GM18507 (cell line): ENCODE measurements at places on chromosomes 1 and 21.

DNA sequence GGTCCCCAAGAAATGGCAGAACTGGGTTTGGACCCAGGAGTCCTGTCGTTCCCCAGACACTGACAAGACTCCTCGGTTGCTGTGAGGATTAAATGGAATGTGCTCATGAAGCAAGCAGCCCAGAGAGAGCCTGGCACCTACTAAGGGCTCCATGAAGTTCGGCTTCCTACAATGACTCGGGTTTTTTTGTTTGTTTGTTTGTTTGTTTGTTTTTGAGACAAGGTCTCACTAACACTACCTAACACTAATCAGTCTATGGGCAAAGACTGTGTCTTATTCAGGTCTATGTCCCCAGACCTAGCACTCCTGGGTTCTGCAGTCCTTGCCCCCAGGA is 3.4 kb upstream of the LACTBL1 start:
- no peak for DNase-seq

- no peak for DNase-seq
These were observed 6.1 kb upstream of the SAMD11 start for GRCh38 chr1:917466-918091.

DNA sequence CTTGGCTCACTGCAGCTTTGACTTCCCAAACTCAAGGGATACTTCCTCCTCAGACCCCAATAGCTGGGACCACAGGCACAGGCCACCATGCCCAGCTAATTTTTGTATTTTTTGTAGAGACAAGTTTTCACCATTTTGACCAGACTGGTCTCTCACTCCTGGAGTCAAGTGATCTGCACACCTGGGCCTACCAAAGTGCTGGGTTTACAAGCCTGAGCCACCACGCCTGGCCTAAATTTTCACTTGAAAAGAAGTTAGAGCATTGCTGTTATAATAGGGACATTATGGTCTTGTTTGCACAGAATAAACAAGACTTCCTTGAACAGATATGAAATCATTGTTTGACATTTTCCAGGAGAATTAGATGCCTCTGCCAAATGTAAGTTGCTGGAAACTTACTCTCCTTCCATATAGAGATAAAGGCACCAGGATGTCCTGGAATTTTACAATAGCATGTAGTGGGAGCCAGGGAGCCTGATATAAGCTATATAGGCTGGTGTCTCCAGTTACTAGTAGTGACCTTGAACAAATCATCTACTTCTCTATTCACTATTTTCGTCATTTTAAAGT is 16.9 kb downstream of the SLC35A3 start:
- DNase-seq = no peak

DNA sequence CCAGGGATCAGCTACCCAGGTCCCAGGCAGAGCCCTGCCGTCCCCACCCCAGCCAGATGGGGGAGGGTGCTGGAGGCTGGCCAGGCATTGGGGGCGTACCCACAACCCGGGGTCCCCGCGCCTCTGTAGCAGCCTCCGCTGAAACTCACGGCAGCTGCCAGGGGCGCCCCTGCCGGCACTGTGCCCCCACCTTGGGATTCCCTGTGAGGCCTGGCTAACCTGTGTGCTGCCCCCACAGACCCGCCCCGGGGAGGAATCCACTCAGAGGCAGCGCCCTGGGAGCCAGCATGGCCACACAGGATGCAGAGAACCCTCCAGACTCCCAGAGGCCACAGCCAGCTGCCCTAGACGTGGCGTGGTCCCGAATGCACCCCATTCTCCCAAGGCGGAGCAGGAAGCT is 3.8 kb downstream of the DVL1 start:
- no peak for DNase-seq

DNA sequence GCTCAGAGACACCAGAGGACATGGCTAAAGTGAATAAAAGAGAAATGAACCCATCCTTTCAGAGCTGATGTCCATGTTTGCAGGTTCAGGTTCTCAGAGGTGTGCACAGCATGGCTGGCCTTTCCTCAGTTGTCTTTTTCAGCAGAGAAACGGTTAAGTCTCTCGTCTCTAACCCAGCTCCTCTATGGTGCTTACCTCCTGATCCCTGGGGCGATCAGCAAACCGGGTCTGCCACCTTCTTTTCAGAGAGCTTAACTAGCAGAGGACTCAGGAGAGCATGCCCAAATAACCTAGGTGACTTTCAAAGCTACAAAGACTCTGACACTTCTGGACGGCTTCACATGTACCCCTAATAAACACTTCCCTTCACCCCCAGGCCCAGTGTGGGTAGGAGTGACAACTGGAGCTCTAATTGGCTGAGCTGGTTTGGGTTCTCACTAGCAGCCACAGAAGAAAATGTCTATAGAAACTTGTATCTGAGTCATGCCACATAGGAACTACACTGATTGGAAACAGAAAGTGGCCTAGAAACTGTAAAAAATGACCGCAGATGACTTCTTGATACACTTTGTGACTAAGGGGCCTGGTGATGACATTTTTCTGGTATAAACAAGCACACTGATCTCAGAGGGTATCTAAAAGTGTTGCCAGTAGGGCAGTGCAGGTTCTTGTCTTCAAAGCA is at the start of gene AIM2:
AIM2 (minus strand) TSS at position 329 of the 682 bp plus-strand sequence. CDS start 3,267 bp downstream, outside the sequence.
- peak; percentile 29 for DNase-seq
